ENCODE measurements at places on chromosomes 7 and 10.

DNA sequence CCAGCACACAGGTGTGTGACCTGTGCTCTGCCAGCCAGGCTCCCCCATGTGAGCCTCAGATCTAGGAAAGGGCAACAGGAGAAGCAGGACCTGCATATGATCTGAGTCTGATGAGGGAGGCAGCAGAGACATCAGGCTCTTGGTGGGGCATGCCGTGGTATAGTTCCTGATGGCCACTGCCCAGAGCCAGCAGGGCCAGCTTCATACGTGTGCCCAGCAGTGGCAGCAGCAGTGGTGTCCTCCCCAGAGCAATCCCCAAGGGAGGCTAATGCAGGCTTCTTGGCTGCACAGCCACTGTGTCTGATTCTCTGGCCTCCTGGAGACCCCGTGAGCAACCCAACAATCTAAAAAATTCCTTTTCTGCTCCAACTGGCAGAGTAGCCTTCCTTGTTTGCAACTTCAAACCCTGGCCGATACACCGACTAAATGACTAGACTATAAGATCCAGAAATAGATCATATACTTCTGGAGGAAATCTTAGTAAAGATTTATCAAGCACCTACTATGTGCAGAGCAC is 230.6 kb upstream of the ZMIZ1 start:
- DNase-seq = no peak

- DNase-seq = peak; percentile 39
Observed at GRCh38 chr10:79409726-79410085, 35.7 kb downstream of the ZCCHC24 start.

GRCh38 chr10:126521399-126521798 is 133.1 kb upstream of the ADAM12 start:
- DNase-seq = no peak

- no peak for DNase-seq
Observed at GRCh38 chr7:133904776-133905175, 222.4 kb upstream of the LRGUK start.

GRCh38 chr10:86250399-86250798 is 116.2 kb downstream of the GRID1 start:
- no peak for DNase-seq

- no peak for DNase-seq
Observed at GRCh38 chr7:3795141-3795540, 494.1 kb downstream of the SDK1 start.

- no peak for DNase-seq
Observed at GRCh38 chr10:47123716-47124288, 176.2 kb upstream of the GDF10 start.

DNA sequence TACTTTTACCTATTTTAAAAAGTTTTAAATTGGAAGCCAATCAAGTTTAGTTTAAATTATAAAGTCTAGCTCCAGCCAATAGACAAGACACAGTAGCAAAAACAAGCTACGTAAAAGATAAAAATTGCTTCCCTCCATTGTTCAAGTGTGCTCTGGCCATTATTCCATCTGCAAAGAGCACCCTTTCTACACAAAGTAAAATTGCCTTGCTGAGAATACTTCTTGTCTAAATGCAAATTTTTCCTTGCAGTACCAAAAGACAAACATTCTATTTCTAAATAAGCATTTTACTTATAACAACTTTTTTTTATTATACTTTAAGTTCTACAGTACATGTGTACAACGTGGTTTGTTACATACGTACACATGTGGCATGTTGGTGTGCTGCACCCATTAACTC is 75.9 kb upstream of the ZNF746 start:
- no peak for DNase-seq

GRCh38 chr10:111118758-111119157 is 41.9 kb downstream of the ADRA2A start:
- DNase-seq = no peak

- DNase-seq = no peak
Observed at GRCh38 chr7:84108119-84108518, 86.5 kb downstream of the SEMA3A start.

GRCh38 chr7:94067506-94067905 is 63.4 kb upstream of the BET1 start:
- no peak for DNase-seq

GRCh38 chr7:55107946-55108345 is 89.1 kb downstream of the EGFR start:
- DNase-seq = no peak

- peak; percentile 54 for DNase-seq
Observed at GRCh38 chr7:22726907-22727713, at the start of gene IL6. Gene IL6, plus strand, starts transcription at chr7:22727200. Its CDS starts 63 bp downstream, at chr7:22727263.

GRCh38 chr7:136058546-136058945 is 81.4 kb upstream of the MTPN start:
- DNase-seq = no peak

- no peak for DNase-seq
Observed at GRCh38 chr10:27660711-27661110, 84.9 kb downstream of the MKX start.

- DNase-seq = no peak
Observed at GRCh38 chr7:116340943-116341907, 130.9 kb downstream of the TES start.

- no peak for DNase-seq
Observed at GRCh38 chr7:111145472-111145871, 54.5 kb downstream of the LRRN3 start.

DNA sequence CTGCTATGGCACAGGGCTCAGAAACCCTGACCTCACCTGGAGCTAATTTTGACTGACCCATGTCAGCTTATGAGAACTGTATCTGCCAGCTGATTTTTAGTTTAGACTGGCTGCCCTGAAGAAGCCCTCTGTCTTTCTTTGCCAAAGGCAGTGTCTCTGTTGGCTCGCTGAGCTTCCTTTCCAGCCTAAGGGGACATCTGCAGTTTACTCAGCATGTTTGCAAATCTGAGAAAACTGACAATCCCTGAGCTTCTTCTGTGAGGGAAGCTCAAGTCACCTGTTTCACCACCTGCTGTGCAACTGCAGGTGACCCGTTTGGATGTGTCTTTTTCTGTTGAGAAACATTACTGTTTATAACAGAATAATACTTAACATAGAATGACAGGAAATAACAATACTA is 46.0 kb downstream of the PRKAR2B start:
- DNase-seq = no peak

DNA sequence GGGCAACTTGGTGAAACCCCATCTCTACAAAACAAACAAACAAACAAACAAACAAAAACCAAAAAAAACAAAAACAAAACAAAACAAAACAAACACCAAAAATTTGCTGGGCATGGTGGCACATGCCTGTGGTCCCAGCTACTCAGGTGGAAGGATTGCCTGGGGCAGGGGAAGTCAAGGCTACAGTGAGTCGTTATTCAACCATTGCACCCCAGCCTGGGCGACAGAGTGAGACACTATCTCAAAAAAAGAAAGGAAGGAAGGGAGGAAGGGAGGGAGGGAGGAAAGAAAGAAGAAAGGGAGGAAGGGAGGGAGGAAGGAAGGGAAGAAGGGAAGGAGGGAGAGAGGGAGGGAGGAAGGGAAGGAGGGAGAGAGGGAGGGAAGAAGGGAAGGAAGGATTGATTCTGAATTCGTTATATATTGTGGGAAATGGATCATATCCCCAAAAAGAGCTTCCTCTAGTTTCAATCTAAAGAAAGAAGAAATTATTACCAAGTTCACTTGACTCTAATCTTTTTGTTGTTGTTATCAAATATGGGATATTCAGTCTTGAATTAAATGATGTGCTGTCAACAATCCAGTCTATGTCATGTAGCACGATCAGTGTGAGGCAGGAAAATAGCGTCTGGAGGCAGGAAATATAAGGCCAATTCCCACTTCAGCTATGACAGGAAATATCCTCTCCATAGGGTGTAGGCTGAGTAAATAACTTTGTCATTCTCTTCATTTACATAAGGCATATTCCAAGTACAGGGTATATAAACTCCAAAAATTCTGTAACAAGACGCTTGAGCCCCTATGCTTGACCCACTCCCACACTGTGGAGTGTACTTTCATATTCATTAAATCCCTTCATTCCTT is 26.2 kb upstream of the TRIM24 start:
- DNase-seq = no peak

- no peak for DNase-seq
Observed at GRCh38 chr7:107937531-107937930, 46.5 kb downstream of the DLD start.

GRCh38 chr10:80526742-80527141 is 11.0 kb upstream of the SH2D4B start:
- DNase-seq = no peak
